ENCODE measurements at places on chromosomes 3 and 15.

- DNase-seq, result no peak
Observed at GRCh38 chr3:45554006-45554666, 40.4 kb upstream of the LIMD1 start.

DNA sequence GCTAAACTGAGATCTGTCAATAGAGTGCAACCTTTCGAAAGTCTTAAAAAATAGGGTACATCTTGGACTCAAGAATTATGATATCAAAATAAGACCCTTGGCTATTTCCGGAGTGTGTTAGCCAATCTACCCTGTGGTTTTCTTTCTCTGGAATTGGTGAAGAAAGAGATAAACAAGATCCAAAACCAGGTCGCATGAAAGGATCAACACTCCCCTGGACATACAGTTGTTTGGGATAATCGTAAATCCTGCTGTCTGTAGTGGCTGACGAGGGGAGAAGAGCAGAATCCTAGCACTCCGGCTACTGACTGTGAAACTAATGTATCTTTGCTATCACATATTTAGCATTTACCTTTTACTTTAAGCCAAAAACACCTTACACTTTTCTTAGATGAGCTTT, 30.9 kb downstream of the FNDC3B start:
- no peak for DNase-seq

DNA sequence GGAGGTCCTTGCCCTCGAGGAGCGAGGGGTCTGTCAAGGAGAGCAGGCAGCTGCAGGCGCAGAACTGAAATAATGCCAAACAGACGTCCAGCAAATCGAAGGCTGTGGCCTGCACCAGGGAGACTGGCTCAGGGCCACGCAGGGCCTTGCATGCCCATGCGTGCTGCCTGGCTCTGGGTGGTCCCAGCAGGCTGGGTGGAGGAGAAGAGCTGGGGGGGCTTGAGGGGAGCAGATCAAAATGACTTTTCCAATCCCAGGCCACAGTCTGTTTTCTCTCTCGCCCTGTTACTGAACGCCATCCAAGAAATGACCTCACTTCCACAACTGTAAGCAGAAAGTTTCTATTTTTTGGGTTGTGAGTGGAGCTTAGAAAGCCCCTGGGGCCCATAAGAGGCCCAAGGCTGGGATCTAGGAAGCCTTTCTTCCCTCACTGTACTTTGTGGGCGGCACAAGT, 96.9 kb upstream of the RPL32 start:
- no peak for DNase-seq

DNA sequence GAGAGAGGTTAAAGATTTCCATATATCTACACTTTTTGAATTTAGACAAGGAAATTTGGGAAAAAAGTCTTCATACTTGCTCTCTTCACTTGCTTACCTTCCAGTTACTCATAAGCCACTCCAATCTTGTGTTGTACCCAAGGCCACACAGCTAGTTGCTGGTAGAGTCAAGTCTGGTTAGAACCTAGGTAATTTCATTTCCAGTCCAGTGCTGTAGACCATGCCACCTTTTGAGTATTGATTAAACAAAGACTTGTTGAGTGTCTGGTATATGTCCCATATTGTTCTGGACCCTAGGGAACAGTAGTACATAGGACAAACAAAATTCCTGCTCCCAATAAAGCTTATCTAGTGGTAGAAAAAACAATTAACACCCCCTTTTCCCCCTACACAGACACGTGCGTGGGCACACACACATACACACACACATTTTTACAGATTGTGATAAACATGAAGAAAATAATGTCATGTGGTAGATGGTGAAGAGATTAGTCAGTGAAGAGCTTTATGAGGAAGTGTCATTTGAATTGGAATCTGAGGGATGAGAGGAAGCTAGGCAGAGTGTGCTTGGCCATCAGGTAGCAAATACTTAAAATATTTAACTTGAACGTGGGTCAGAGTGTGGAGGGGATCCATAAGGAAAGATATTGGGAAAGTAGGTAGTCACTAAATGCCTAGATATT, 2.1 kb downstream of the CMC1 start:
- no peak for DNase-seq

DNA sequence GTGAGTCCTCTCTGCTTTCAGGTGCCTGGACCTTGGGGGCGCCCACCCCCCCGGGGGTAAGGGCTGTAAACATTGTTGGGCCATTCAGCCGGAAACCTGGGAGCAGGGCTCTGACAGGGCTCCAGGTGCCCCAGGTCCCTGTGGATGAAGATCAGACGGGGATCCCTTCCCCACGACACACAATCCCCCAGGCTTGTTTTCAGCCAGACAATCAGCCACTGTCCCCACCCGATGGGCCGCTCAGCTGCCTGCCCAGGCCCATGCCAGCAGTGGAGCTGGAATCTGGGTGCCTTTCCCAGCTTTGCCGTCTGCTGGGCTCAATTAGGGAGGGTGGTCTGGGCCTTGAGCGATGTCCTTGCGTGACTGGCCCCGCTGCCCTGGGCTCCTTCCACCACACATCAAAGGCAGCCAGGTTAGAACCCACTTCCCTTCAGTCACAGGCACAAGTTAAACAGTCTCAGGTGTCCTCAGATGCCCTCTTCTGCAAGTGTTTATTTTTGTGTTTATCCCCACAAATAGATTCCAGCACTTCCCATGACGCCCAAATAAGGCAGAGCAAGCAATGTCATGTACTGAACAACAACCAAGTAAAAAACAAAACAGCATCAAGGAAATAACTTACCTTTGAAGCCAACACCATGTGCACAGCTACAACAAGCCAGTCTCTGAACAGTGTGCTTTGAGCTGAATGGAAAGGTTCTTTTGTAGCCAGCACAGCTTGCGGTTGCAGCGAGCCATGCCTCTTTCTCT, 77.0 kb upstream of the ALDH1A3 start:
- no peak for DNase-seq

GRCh38 chr15:52233405-52233804, 42.2 kb upstream of the GNB5 start:
- DNase-seq, result no peak

DNA sequence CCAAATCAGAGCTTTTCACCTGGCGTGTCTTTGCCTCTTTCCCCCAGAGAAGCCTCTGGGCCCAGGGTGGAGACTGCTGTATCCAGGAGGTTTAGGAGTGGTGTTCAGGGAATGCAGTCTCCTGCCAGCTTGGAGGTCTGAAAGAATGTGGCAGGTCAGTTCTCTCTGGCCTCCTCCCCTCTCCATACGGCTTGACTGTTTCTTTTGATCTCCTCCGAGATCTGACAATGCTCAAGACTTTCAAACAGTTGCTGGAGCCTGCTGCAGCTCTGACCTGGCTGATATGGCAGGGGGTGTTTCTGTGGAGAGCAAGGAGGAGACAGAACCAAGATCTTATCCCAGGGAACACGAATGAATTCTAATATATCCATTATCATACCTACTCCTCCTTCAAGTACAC, 24.7 kb upstream of the TM4SF4 start:
- DNase-seq, result no peak

GRCh38 chr3:195005251-195005620, 265.7 kb downstream of the XXYLT1 start:
- DNase-seq, result no peak

DNA sequence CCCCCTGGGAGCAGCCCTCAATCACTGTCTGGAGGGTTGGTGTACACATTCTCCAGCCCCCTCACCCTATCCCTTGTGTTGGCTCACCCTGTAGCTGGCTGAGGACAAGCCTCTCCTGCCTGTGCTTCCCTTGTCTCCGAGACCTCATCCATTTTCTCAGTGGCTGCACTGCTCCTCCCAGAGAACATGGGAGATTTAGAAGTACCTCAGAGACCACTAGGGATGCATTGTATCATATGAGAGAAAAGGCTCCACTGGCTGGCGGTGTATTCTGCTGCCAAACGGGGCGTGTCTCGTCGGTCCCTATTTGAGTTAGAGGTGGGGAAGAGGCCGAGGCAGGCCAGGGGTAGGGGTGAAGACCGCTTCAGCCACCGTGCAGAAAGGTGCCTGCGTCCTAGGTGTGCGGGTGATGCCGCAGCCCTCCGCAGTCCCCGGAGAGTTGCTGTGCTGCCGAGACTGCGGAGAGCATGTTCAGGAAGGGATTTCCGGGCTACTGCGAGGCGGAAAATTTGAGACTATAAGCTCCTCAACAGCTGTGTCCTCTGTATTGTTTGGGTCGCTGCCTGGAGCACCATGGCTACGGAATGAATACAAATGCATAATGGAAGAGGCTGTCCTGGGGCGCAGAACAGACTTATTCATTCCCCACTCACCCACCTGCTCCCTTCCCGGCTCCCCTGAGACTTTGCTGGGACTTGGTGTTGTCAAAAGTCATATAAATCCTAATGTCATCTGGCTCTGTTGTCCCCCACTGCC, 43.8 kb downstream of the SPSB4 start:
- no peak for DNase-seq

GRCh38 chr3:129794311-129795185, 99.0 kb downstream of the TMCC1 start:
- peak; percentile 16 for DNase-seq

DNA sequence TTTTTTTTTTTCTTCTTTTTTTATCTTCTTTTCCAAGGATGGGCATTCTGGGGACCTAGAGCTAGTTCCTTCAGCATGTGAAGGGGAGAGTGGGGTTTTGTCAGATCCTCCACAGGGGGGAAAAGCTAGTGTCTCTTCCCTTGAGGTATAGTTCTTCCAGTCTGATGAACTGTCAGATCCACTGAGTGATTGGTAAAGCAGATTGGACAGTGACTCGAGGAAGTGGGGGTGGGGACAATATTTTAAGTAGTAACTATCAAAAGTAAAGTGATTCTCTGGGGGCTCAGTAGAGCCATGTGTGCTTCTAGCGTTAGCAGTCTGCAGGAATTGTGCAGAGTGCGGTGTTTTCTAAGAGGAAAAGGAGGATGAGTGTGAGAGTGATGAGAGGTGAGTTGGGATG, 62.0 kb upstream of the TRIM71 start:
- DNase-seq, result no peak

GRCh38 chr3:69191516-69191915, 69.1 kb upstream of the LMOD3 start:
- no peak for DNase-seq

DNA sequence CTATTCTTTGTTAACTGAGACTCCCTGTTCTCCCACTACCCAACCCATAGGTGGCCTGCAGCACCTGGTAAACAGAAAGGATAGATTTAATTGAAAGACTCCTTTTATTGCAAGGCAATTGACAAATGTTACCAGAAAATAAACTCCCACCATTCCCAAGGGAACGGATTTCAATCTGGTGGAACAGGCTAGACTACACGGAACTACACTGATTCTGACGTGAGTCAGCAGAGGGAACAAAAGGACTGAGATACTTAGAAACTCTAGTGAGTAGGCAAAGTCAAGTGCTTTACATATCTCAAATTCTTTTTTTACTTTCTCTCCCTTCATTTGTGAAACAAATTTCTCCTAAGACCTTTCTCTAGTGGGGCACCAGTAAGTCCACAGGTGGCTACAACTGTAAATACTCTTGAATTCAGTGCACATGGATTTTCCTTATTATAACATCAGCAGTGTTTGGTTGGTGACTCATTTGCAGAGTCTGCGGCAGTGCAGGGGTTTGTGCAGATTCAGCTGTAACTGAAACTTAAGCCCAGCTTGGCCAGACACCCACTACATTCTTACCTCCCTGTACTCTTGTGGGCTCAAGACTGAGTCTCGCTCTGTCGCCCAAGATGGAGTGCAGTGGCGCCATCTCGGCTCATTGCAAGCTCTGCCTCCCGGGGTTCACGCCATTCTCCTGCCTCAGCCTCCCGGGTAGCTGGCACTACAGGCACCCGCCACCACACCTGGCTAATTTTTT, 34.3 kb upstream of the PLSCR2 start:
- DNase-seq, result no peak

- no peak for DNase-seq
Observed at GRCh38 chr15:32870240-32871033, 152.6 kb downstream of the GREM1 start.

DNA sequence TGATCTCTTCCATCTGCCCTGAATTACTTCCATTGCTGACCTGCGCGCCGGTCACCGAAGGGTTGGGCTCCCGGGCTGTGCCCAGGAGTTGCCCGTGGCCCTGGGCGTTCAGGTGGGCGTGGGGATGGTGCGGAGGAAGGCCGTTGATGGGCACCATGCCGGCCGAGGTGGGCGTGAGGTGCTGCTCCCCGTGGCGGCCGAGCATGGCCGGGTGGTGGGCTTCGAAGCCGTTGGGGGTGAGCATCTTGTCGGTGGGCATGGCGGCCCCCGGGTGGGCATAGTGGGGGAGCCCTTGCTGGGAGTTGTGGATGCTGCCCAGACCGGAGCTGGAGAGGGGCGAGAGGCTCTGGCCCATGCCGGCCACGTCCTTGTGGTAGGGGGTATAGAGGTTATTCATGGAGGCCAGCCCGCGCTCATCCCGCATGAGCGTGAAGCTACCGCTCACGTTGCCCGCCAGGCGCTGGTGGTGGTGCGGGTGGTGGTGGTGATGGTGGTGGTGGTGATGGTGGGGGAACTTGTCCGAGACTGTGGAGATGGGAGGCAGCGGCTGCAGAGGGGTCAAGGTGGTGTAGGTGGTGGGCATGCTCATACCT, 1.0 kb downstream of the ONECUT1 start:
- no peak for DNase-seq

DNA sequence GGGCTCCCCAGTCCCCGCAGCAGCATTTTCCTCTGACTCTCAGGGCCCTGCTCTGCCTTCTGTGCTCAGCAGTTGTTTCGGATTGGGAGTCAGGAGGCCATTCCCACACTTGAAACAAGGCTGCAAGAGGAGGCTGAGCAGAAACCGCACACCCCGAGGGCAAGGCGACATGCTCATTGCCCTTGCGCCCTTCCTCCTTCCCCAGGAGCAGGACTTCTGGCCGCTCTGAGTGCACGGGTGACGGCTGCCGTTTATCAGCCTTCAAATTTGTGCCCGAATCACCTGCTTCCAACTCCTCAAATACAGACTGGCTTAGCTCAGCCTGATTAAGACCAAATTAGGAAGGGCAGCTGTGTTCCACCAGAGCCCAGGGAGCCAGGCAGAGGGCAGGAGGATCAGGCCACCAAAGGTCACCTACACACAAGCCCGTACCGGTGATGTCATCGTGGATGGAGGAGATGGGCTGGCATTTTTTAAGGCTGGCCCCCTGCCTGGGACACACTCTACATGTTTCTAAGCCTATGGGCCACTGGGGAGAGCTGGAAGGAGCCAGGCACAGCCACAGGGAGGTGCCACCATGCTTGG, 38.1 kb downstream of the TM2D3 start:
- DNase-seq, result no peak

- no peak for DNase-seq
Observed at GRCh38 chr15:91127236-91127955, 27.3 kb downstream of the SV2B start.

GRCh38 chr3:131561511-131561910, 58.7 kb upstream of the MRPL3 start:
- no peak for DNase-seq

DNA sequence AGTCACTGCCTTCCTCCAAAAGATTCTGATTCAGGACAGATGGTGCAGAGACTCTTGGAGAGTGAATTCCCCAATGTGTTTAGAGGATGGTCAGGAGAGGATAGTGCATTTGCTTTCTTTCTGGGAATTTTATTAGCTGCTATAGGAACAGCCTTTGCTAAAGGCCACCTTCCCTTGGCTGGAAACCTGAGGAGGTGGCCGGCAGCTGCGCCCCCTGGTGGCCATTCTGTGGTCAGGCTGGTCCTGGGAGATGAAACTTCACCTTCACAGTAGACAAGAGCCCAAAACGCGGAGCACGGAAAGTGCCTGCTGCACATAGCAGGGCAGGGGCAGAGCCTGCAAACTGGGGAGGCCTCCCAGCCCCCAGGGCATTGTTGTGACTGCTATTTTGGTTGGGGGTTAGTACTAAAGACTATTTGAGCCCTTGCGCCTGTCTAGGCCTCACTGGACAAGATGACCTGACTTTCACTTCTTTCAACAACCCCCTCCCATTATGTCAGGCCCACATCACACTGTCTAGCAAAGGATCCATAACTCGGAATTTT, 34.3 kb downstream of the SEC22C start:
- DNase-seq, result no peak

Measured in cortex of kidney (tissue), 1 donor.